ENCODE measurements at places on chromosomes 2 and 18.

DNA sequence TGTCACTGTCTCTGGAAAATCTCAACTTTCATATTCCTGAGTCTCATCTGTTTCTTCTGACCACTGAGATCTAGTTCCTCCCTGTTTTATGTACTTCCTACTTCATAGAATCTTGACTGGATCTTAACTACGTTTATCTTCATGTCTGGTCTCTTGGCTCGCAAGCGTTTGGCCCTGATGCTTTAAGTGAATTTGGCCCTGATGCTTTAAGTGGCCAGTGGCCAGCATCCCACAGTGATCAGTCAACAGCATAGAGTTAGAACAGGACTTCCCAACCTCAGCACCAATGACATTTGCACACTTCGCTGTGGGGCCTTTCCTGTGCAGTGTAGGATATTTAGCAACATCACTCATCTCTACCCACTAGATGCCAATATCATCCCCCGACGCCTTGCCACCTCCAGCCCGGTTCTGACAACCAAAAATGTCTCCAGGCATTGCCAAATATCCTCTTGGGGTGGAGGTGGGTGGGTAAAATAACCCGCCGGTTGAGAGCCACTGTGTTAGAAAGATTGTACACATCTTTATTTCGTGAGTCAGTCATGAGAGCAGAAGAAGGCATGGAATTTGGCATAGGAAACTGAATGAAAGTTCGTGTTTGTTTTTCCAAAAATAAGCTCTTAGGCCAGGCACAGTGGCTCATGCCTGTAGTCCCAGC is 12.2 kb downstream of the TM4SF20 start:
- DNase-seq: no peak

GRCh38 chr2:2260696-2261268 is 70.3 kb downstream of the MYT1L start:
- no peak for DNase-seq

DNA sequence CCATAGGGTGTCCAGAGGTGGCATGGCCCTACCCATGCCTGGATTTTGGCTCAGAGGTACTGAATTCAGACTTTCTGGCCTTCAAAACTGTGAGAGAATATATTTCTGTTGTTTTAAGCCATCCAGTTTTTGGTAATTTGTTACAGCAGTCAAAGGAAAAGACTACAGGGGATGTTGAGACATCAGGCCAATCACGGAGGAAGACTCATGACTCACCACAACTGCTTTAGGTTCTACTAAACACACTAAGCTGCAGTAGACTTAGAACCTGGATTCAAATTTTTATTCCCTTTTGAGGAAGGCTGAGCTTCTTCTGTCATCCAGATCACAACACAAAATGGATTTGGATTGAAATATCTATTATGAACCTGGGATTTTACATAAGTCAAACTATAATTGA is 12.0 kb upstream of the C2orf66 start:
- DNase-seq: no peak

GRCh38 chr2:164430166-164430783 is 191.0 kb downstream of the GRB14 start:
- DNase-seq: no peak

DNA sequence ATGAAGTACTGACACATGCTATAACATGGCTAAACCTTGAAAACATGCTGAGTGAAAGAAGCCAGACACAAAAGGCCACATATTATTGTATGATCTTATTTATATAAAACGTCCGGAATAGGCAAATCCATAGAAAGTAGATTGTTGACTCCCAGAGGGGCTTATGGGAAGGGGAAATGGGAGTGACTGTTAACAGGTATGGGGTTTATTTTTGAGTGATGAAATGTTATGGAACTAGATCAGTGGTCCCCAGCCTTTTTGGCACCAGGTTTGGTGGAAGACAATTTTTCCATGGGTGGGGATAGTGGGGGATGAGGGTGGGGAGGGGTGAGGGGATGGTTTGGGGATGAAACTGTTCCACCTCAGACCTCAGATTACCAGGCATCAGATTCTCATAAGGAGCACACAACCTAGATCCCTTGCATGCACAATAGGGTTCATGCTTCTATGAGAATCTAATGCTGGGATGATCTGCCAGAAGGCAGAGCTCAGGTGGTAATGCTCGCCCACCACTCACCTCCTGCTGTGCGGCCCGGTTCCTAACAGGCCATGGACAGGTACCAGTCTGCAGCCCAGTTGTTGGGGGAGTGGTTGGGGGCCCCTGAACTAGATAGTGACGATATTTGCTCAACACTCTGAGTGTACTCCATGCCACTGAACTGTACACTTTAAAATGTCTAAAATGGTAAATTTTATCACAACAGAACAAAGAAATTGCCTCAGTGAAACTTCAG is 59.1 kb downstream of the EFEMP1 start:
- DNase-seq: no peak

DNA sequence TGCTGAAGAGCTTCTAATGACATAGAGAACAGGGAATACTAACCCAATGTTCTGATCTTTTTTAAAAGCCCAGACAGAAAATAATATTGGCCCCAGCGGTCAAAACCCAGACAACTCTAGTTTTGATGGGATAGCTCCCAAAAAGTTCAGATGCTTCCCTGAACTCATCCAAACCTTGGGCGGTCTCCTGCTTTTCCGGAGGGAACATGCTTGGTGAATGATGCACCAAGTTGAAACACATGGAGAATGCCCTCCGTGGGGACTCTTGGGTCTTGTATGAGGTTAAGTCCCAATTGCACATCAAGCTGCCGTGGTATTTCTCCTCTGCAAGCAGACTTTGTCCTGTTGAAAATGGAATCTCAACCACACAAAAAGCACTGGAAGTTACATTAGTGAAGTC is 120.7 kb upstream of the CTAGE1 start:
- no peak for DNase-seq

DNA sequence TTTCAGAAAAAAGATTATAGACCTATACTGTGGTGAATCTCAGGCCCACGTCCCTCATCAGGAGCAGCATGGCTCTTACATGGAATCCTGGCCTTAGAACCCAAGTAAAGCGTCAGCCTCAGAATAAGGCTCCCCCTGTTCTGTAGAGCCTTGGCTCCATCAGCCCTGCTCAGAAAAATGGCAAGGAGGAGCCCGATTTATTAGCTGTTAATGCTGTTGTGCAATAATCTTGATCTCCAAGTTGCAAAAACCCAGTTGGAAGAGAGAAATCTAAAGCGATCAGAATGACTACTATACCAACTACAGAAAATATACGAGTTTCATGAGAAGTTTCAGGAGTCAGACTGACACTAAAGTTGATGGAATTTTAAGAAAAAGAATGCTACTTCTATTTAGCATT is 35.6 kb upstream of the CTAGE1 start:
- DNase-seq: no peak

GRCh38 chr18:70228536-70228935 is 23.0 kb upstream of the RTTN start:
- no peak for DNase-seq

DNA sequence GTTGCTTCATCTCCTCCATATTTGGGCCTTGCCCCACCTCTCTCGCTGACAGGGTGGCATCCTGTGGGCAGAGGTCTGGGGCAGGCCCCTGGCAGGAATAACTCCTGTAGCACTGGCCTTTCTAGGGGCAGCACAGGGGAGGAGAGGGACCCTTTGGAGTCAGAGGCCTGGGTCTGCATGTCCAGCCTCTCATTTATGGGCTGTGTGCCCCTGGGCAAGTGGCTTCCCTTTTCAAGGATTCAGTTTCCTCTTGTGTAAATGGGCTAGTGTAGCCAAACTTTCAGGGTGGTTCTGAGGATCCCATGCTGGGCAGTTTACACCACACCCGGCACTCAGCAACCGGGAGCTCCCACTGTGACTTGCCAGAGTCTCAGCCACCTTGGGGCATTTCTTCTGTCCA is 23.4 kb downstream of the ADRA2B start:
- no peak for DNase-seq

- no peak for DNase-seq
Observed at GRCh38 chr2:8152392-8153257, 529.2 kb upstream of the ID2 start.

DNA sequence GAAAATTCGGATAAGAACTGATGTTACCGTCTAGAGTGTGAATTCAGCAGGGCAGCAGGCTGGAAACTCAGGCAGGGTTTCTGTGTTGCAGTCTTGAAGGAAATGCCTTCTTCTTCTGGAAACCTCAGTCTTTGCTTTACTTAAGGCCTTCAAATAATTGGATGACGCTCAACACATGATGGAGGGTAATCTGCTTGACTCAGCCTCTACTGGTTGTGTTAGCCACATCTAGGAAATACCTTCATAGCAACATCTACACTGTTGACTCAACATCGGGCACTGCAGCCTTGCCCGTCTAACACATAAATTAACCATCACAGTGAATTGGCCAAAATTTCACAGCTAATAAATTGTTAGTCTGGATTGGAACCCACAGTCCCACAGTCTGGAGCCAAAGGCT is 37.2 kb downstream of the YPEL5 start:
- no peak for DNase-seq

- no peak for DNase-seq
Observed at GRCh38 chr2:161402297-161402696, 13.8 kb upstream of the TBR1 start.

GRCh38 chr18:39302481-39302880 is 1736.9 kb upstream of the CELF4 start:
- DNase-seq: no peak

DNA sequence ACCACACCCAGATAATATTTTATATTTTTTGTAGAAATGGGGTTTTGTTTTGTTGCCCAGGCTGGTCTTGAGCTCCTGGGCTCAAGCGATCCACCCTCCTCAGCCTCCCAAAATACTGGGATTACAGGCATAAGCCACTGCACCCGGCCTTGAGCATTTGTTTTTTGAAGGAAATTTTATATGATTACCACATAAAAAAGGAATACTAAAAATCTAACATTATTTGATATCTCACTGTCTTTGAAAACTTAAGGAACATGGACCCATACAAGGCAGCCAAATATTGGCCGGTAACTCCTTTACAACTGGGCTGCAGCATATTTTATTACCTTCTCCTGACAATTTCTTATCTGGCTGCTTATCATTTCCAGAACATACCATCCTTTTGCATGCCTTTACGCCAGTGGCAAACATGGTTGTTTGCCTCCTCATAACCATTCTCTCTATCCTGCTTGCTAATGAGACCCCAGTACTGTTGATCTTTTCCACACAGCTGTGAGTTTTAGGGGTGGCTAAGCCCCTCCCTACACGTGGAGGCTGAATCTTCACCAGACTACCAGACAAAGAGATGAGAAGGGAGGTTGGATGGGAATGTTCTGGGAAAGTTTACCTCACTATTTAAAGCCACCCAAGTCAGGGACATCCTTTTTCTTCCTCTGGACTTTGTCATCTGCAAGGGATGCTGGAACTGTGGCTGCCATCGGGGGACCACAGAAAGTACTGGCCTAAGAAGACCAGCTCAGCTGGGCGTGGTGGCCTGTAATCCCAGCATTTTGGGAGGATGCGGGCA is 157.5 kb downstream of the TGIF1 start:
- DNase-seq: no peak

- DNase-seq: no peak
Observed at GRCh38 chr2:207546822-207547221, 17.1 kb downstream of the CREB1 start.

GRCh38 chr2:127092306-127092705 is 14.6 kb downstream of the BIN1 start:
- DNase-seq: no peak

- DNase-seq: no peak
Observed at GRCh38 chr2:197869501-197870111, 65.2 kb downstream of the PLCL1 start.

DNA sequence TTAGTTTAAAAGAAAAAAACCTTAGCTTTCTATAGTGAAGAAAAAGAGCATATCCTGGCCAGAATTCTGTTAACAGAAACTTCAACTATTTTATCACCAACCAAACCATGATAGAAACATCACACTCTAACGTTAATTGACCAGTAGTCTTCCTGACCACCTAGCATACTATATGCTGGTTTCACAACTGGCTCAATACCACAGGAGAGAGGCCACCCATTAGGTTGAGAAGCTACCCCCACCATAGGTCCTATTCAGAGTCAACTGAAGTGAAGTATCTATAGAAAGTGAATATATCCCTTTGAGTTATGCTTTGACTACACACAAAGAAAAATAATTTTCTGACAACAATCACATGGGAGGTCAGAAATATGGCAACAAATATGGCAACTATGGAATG is 85.2 kb upstream of the STK17B start:
- no peak for DNase-seq

GRCh38 chr2:219483451-219484342 is 15.0 kb upstream of the GMPPA start:
- DNase-seq: no peak

DNA sequence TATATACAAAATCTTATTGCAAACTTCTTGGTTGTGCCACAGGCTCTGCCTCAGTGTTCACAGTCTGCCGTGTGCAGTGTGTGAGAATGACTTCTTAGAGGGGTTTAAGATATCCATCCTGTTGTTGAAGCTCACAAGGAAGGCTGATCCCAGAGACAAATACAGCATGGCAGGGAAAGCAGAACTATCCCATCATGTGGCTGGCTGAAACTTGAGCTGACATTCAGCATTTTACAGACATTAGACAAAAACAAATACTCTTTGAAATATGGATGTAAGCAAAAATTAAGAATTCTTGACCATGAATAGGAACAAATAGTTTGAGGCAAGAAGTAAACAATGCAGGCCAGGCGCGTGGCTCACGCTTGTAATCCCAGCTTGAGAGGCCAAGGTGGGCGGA is 12.9 kb upstream of the PUM2 start:
- no peak for DNase-seq

- no peak for DNase-seq
Observed at GRCh38 chr18:70627182-70627802, 338.4 kb downstream of the SOCS6 start.

DNA sequence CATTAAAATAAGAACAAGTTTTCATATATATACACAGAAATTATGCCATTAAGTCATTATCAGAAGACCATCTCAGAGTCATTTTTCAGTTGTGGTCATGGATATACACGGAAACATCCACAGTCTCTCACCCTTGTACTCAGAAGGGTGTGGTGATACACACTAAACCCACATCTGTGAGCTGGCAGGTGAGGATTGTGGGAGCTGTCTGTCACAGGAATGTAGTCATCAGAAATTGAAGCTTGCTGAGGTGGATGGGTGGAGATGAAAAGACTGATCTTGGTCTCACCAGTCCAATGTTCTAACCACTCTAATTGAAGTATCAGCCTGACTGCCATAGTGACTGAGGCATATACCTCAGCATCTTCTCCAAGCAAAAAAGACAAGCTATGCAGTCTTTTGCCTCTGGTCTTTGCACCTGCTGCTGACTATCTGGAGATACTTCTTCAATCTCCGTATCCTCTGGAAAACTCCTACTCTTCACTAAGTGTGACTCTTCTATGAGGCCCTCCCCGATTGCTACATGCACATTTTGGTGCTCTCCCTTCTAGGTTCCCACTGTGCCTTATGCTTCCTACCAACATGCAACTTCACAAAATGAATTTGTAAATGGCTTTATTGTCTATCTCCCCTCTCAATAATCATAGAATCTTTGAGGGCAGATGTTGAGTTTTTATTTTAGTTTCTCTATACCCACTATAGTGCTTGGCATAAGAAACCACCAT is 232.8 kb downstream of the DYM start:
- DNase-seq: no peak
